ENCODE measurements at places on chromosomes 4 and X. TPM values are rescaled to one million over a fixed set of nuclear protein-coding genes. Genes with fewer than 3 reads are reported as not detected.

TMEM184C gene
- 22.8 TPM for total RNA-seq

SLC4A4 gene
- total RNA-seq: 1.8 TPM

CRLF2 gene
- 0.77 TPM for total RNA-seq

SPANXB1 gene
- total RNA-seq: 2.5 TPM

TEX13C gene
- not detected for total RNA-seq

FAM241A gene
- total RNA-seq: 0.82 TPM

FRAS1 gene
- total RNA-seq: 2.9 TPM

PASD1 gene
- total RNA-seq: not detected

MGAT4D gene
- not detected for total RNA-seq

RBMXL3 gene
- total RNA-seq: not detected

PCSK1N gene
- total RNA-seq: 48.4 TPM

IL3RA gene
- 0.31 TPM for total RNA-seq

ZNF185 gene
- 8.0 TPM for total RNA-seq

RS1 gene
- not detected for total RNA-seq

COL4A6 gene
- total RNA-seq: 13.8 TPM

HSFX3 gene
- not detected for total RNA-seq

VCX3A gene
- total RNA-seq: not detected

GPRIN3 gene
- total RNA-seq: 1.5 TPM

ASB12 gene
- not detected for total RNA-seq

PAGE1 gene
- total RNA-seq: not detected

FAM9C gene
- total RNA-seq: 0.07 TPM

ODAM gene
- not detected for total RNA-seq

TADA2B gene
- 14.9 TPM for total RNA-seq

FGF13 gene
- not detected for total RNA-seq

STK32B gene
- total RNA-seq: 14.9 TPM

NHS gene
- total RNA-seq: 2.1 TPM

AFF2 gene
- total RNA-seq: not detected

SSX4B gene
- total RNA-seq: not detected

ADH4 gene
- not detected for total RNA-seq

SPANXN5 gene
- not detected for total RNA-seq

CCSER1 gene
- total RNA-seq: not detected

MAGEB2 gene
- not detected for total RNA-seq

GAGE2A gene
- not detected for total RNA-seq

LCORL gene
- total RNA-seq: 5.3 TPM

BEND4 gene
- not detected for total RNA-seq

TMEM144 gene
- 3.1 TPM for total RNA-seq

RGN gene
- not detected for total RNA-seq

LINC00632 gene
- total RNA-seq: 1.9 TPM

SRPK3 gene
- total RNA-seq: not detected

MYOZ2 gene
- not detected for total RNA-seq

ELF2 gene
- 9.8 TPM for total RNA-seq

MTNR1A gene
- total RNA-seq: 1.2 TPM

All from A549 treated with Mapracorat at 1 μM for 4 hours (cell line).